Midbrain (tissue), 1 donor: ENCODE measurements at places on chromosomes 7 and 10.

- no peak for DNase-seq
Measured at GRCh38 chr10:99742701-99743100, 10.7 kb downstream of the CUTC start.

- no peak for DNase-seq
Measured at GRCh38 chr10:69558559-69558958, 14.7 kb downstream of the NEUROG3 start.

- no peak for DNase-seq
Measured at GRCh38 chr10:75956624-75957023, 525.2 kb downstream of the LRMDA start.

GRCh38 chr7:4964506-4964905 is 5.5 kb upstream of the MMD2 start:
- DNase-seq, result no peak

DNA sequence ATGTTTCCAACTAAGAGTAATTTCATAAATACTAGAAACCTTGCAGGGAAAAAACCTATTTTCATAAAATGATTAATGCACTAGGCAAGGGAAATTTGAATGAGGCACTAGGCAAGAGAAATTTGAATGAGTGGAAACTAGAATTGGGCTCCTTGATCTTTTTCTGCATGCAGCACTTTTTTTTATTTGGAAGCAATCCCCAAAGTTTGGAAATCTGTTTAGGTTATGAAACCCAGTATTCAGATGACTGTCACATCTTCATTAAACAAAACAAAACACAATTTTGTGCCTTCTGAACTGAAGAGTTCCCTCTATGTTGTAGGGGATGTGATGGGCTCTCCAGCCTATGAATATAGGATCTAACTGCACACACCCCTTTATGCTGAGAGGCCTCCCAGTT is 201.9 kb downstream of the BAMBI start:
- no peak for DNase-seq

- DNase-seq, result no peak
Measured at GRCh38 chr7:91995391-91996105, 54.9 kb downstream of the AKAP9 start.

DNA sequence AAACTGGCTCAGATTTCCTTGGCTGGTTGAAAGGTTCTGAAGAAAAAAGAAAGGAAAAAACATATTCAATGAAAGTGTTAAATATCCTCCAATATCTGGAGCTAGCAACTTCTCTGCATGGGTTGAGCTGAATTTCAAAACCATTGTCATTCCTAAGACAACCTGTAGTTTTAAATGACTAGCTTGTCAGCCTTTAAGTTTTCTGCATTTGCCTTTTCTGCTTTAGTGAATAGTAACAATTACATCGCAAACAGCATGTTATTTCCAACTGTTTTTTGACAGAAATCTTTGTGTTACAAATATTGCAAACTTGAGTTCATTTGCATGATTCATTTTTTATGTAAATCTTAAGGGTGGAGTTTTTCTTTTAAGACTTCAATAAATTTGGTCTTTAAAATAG is 852.3 kb upstream of the CELF2 start:
- DNase-seq, result no peak

GRCh38 chr7:90980545-90980944 is 283.7 kb upstream of the FZD1 start:
- no peak for DNase-seq

- DNase-seq, result peak; percentile 63
Measured at GRCh38 chr10:68550747-68551411, 9.3 kb upstream of the TET1 start.

DNA sequence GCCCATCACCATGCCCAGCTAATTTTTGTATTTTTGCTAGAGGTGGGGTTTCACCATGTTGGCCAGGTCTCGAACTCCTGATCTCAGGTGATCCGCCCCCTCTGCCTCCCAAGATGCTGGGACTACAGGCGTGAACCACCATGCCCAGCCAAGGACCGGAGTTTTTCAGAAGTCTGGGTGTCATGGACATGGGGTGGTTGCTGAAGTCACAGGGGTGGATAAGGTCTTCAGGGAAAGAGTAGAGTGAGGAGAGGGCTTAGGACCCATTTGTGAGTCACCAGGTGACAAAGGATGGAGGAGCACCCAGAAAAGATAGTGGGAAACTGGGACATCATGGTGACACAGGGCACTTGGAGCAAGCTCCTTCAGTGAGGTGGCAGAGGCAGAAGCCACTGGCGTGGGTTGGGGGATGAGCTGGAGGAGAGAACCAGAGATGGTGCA is 2.8 kb upstream of the GPRIN2 start:
- no peak for DNase-seq

- no peak for DNase-seq
Measured at GRCh38 chr10:21518149-21518640, 7.3 kb downstream of the SKIDA1 start.

DNA sequence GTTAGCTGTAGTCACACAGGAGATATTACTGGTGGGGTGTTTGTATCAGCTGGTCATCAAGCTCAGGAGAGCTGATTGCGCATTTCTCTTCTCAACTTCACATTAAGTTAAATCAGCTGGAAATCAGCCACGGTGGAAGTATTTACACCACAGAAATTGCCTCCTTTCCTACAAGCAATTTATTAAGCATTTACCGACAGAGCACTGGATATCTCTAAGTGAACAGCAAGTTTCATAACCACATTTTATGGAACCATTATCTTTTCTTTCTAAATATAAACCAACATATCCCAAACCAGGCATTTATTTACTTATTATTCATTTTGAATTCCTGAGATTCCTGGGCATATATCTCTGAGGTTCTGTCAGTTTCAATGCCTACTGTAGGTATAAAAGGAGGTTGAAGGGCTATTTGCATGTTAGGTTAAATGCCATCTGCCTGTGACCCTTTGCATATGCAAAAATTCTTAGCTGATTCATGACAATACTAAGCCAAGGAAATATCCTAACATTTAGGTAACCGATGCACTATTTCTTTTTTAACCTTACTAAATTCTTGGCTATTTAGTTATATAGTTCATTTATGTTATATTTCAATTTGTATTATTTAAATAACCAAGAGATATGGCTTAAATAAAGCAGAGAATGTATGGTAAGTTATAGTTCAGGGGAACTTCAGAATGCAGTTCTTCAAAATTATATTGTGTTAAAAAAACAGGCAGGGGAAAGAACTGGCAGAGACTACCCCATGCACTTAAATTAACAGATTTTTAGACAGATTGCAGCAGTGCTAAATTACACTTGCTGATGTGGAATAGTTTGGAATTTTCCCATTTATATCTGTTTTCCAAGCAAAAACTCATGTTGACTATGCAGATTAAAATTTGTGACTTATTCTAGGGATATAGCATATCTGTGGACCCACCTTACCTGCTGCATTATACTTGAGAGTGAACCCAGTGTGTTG is 56.8 kb downstream of the DYNC1I1 start:
- no peak for DNase-seq

DNA sequence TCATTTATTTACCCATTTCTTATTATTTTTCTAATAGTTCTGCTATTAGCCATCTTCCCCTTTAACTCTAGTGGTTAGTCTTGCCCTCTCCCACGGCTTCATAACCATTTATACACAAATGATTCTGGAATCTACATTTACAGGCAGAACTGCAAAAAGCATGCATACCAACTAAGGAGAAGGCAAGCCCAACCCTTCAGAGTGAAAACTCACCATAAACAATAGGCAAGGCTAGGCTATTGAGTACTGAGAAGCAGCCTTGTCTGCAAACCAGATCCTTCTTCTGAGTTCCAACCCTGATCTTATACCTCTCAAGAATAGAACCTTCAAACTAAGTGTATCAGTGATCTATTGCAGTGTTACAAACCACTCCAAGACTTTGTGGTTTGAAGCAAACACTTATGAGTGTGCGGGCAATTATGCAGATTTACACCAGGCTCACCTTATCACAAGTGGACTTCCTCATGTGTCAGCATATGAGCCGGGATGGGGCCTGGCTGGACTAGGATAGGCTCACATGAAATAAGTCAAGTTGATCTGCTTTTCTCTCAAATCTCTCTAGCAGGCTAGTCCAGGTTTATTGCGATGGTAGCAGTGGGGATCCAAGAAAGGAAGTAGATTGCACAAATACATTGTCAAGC is 896.9 kb upstream of the PHF14 start:
- no peak for DNase-seq

DNA sequence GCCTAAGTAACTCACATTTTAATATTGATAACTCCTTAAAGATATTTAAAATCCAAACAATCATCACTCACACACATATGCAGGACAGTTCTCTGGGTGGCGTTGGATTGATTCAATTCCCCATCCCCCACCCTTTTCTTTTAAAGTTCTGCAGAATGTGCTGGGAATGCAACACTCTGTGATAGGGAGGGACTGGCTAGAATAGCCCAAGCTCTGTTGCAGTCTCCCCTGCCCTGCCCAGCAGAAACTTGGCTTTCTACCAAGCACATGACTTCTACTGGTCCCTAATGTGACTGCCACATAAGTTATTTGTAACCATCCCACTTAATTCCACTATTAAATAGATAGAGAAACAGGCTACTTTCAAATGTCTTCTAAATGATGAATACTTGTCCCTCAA is 55.2 kb downstream of the TWIST1 start:
- no peak for DNase-seq

DNA sequence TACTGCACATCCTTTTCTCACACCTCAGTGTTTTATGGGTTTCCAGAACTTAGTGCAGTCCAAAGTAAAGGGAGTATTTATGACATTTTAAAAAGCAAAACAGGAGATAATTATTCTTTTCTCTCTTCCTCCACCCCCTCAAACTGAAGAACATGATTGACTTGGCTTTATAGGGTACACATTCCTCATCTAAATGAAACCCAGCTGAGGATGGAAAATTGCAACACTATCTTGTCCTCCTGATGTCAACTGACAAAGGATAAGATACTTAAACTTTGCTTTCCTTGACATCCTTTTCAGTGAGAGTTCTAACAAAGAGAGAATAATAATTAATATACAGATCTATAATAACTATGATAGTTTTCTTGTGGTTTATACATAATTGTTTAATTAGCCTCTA is 299.1 kb downstream of the BBS9 start:
- DNase-seq, result no peak

DNA sequence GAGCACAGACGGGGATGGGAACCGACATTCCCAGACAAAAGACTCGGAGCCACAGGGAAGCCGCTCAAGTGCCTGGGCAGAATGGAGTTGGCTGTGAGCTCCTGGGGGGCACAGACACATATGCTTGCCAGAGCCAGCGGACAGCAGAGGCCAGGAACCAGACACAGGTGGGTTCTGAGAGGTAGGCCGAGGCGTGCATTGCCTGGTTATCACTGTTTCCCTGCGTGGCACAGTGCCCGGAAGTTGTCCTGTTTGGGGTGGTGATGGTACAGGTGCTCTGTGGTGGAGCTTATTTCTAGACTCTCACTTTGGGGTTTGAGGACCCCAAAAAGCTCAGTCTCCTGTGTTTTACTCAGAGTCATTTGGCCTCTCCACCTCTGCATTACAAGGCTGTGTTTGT is 2.5 kb downstream of the PALD1 start:
- DNase-seq, result no peak

- peak; percentile 41 for DNase-seq
Measured at GRCh38 chr7:131071786-131072504, 255.7 kb upstream of the MKLN1 start.

DNA sequence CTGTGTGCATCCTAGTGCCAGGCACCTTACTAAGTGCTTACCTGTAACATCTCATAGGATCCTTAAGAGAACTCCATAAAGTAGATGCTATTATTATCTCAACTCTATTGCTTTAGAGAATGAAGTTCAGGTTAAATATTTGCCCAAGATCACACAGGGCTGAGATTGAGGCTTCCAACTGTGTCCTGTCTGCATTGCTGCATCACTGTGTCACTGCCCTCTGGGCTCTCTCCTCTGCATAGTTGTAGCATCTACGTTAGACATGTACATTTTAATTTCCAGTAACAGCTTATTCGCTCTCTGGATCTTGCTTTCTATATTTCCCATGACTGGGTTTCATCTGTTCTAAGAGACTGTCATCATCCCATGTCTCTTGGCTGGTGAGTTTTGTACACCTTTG is 63.6 kb upstream of the FZD8 start:
- DNase-seq, result no peak

DNA sequence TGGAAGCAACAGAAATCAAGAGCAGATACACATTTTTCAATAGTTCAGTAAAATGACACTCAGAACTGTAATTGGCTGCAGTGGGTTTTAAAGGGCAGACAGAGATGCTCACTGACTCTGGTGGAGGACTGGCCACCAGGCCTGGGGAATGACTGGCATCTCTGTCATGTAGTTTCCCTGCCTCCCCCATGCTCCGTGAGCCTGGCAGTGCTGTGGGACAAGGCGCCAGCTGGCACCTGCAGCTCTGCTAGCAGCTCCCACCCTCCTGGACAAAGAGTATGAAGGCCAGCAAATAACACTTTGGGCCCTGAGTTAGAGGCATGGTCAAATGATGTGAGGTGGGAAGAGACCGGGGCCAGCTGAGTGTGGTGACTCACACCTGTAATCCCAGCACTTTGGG is 15.0 kb downstream of the TSPAN33 start:
- no peak for DNase-seq

DNA sequence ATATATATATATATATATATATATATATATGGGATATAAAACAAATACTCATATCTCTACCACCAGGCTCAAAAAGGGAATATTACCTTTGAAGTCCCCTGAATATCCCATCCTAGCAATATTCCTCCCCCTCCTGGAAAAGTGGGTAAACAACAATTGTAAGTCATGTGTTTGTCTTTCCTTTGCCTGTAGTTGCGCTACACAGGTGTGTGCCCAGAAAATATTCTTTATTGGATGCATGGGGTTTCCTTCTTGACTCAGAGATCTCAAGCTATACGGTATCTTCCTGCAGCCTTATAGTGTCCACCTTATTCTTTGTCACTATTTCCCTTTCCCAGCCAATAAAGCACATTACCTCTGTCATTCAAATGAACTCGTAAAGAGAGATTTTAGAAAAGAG is 54.2 kb downstream of the MET start:
- no peak for DNase-seq

DNA sequence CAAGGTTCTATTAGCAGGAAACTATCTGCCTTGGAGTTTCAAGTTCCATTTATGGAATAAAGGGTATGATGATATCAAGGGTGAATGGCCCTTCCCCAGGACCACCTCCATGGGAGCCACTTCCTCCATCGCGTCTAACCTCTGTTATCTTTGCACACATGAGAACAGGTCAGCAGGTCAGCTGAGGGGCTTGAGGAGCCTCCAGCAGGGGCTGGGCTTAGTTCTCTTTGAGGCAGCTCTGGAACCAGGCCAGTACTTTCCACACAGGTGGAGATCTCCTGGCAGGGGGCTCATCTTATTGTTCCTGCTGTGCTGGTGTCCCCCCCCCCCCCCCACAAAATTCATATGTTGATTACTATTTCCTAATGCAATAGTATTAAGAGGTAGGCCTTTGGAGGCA is 472.2 kb upstream of the ZMIZ1 start:
- DNase-seq, result no peak
